ENCODE measurements at places on chromosomes 11 and 22.

GRCh38 chr11:83336993-83337392 is 50.8 kb upstream of the CCDC90B start:
- no peak for DNase-seq

DNA sequence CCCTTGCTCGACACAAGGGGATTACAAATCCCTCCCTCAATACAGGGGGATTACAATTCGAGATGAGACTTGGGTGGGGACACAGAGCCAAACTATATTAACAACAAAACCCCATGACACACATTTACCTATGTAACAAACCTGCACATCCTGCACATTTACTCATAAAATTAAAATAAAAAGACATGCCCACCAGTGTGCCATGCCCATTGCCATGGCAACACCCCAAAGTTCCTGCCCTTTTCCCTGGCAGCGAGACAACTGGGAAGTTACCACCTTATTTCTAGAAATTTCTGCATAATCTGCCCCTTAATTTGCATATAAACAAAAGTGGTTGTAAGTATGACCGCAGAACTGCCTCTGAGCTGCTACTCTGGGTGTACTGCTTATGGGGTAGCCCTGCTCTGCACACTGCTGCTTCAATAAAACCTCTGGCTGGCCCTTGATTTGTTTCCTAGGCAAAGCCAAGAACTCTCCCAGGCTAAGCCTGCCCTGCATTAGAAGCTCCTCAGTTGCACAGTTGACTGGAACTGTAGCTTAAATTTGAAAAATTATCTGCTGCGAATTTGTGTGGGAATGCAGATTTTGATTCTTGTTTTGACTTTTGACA is 8.6 kb upstream of the INCENP start:
- DNase-seq = no peak

DNA sequence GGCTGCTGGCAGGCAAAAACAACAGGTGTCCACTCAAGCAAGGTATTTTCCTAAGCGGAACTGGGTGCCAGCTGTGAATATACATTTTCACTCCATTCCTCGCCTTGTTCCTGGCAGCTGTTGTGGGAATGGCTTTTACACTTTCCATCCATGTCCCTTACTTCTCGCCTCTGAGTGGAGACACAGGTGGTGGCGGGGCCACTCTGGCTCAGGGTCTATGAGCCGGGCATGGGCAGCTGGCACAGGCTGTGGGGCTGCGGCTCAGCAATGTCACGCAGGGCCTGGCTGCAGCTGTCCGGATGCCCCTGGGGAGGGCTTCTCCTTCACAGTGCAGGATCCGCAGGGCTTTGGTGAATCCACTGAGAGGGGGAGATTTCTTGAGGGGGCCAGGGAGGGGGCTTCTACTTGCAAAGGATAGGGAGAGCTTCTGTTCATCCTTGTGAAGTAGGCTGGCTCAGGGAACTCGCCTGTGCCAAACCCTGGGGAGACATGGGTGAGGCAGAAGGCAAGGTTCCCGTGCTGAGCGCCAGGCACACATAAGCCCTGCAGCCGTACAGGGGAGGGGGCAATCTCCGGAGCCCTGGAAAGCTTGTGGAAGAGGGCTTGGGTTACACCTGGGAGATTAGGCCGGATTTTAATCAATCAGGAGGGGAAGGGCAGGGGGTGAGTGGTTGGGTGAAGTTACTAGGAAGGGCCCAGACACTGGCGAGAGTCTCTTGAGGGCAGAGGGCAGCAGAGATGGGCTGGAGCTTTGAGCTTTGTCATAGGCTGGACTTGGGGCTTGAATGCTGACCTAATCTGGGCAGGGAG is 45.7 kb downstream of the KCNQ1OT1 start:
- DNase-seq = no peak

DNA sequence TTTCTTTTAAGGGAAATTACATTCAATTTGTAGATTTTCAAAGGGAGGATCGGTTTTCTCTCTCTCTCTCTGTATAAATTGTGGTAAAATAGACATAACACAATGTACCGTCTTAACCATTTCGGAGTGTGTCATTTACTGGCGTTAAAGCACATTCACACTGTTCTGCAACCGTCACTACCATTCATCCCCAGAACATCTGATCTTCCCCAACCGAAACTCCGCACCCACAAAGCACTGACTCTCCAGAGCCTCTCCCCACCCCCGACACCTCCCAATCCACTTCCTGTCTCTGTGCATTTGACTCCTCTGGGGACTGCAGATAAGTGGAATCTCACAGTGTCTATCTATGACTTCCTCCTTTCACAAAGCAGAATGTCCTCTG is 15.9 kb upstream of the GRAMD4 start:
- DNase-seq = no peak

- DNase-seq = no peak
These were observed 98.2 kb downstream of the NTM start for GRCh38 chr11:131468565-131468964.

DNA sequence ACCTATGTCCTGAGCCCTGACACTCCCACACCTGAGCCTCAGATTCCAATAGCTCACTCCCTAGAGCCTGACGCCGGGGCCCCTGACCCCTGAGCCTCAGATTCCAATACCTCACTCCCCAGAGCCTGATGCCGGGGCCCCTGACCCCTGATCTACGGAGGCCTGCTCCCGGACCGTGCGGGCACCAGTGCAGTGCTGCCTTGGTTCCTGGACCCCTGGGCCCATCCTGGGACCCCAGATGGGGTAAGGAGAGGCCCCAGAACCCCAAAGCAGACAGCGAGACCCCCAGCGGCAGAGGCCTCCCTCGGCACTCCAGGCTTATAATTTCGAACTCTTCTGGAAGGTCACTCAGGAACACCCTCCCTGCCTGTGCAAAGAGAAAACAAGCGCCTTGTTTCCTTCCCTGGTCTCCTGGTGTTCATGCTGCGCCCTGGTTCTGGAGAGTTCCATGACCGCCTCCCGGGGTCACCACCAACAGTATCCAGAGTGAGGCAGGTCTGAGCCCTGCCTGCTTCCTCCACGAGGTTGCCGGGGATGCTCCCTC is 7.5 kb downstream of the SUSD2 start:
- no peak for DNase-seq

- no peak for DNase-seq
These were observed 16.4 kb downstream of the SLC5A1 start for GRCh38 chr22:32059426-32059825.

- no peak for DNase-seq
These were observed 91.4 kb downstream of the CD44 start for GRCh38 chr11:35230388-35230787.

GRCh38 chr22:39080052-39080762 is 3.1 kb downstream of the APOBEC3G start:
- DNase-seq = no peak

- DNase-seq = no peak
These were observed 59.3 kb upstream of the BLID start for GRCh38 chr11:122175306-122175705.

DNA sequence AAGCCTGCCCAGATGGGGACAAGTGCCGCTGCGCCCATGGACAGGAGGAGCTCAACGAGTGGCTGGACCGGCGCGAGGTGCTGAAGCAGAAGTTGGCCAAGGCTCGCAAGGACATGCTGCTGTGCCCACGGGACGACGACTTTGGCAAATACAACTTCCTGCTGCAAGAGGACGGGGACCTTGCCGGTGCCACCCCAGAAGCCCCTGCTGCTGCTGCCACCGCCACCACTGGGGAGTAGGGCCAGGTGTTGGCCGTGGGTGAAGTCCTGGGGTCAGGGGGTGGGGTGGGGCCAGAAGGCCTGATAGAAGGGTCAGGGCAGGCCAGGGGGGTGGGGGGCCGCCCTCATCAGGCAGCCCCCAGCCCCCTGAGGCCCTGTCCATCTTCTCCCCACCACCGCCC is 24.6 kb upstream of the TEF start:
- no peak for DNase-seq

DNA sequence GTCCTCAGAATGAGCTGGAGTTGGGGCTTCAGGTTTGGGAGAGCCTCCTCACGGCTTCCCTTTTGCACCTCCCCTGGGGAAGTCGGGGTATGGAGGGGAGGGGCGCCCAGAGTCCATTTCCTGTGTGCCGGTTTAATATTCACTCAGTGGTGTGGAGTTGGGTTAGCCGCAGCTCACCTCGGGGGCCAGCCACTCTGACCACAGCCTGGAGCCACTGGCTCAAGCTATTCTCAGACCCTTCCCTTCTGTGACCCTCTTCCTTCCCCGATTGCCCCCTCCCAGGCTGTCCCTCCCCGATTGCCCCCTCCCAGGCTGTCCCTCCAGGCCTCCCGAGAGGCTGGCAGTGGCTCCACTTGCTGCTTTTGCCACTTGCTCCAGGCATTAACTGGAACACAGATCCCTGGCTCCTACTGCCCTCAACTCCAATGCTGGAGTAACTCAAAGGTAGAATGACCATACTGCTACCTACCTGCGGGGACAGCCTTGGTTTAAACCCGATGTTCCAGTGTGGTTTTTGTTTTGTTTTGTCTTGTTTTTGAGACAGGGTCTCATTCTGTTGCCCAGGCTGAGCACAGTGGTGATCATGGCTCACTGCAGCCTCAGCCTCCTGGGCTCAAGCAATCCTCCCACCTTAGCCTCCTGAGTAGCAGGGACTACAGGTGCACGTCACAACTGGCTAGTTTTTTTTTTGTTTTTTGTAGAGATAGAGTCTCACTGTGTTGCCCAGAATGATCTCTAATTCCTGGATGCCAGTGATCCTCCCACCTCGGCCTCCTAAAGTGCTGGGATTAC is 29.3 kb downstream of the RPUSD4 start:
- no peak for DNase-seq

DNA sequence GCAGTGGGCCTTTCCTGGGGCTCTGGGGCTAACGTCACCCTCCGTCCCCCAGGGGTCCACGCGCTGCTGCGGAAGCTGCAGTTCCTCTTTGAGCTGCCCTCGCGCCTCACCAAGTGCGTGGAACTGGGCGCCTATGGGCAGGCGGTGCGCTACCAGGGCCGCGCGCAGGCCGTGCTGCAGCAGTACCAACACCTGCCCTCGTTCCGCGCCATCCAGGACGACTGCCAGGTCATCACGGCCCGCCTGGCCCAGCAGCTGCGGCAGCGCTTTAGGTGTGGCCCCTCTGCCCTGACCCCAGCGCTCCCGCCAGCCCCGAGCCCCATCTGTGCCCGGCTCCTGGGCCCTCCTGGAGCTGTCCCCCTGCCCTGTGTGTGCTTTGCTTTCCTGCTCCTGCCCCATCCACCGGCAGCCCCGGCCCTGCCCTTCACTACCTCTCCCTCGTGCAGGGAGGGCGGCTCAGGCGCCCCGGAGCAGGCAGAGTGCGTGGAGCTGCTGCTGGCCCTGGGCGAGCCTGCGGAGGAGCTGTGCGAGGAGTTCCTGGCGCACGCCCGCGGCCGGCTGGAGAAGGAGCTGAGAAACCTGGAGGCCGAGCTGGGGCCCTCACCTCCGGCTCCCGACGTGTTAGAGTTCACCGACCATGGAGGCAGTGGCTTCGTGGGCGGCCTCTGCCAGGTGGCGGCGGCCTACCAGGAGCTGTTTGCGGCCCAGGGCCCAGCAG is 3.8 kb upstream of the TM7SF2 start:
- no peak for DNase-seq

DNA sequence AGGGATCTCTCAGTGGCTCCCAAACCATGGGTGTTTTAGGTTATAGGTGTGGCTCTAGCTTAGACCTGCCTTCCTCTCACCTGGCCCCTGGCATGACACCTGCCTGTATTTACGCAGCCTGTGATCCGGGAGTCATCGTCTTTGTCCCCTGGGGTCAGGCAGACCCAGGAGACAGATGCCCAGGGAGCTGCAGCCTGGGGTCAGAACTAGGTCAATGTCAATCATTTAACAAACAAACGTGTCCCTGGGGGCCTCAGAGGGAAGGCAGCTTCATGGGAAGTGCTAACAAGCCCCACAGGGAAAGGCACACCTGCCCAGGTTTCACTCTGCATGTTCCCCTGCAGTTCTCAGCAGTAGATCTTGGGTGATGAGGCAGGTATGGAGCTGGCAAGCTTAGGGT is 12.0 kb downstream of the BACE1-AS start:
- DNase-seq = no peak

DNA sequence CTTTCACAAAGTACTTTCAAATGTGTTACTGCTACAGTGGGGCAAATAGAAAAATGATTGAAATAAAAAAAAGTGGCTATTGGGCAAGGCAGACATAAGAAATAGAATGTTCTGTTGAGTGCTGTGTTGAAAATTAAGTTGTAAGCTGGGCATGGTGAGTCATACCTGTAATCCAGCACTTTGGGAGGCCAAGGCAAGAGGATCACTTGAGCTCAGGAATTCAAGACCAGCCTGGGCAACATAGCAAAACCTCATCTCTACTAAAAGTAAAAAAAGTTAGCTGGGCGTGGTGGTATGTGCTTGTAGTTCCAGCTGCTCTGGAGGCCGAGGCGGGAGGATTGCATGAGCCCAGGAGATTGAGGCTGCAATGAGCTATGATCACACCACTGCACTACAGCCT is 26.9 kb upstream of the LDHA start:
- DNase-seq = no peak

DNA sequence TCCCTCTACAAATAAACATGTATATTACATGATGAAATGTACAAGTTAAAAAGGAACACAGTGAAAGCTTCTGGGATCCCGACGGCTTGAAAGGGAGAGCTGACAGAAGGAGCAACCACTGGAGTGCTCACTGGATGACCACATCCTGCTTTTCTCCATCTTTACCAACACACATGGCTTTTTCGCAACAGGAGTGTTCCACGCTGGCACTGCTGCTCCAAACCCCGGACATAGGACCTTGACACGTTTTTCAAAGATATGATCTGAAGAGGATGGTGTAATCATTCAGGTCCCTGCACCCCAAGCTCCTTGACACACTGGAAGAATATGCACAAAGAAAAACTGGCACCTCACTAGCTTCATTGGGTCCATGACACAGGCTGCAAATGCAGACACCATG is 121.9 kb downstream of the LARGE1 start:
- DNase-seq = no peak

GRCh38 chr22:40718250-40719204 is 39.2 kb downstream of the MCHR1 start:
- no peak for DNase-seq

DNA sequence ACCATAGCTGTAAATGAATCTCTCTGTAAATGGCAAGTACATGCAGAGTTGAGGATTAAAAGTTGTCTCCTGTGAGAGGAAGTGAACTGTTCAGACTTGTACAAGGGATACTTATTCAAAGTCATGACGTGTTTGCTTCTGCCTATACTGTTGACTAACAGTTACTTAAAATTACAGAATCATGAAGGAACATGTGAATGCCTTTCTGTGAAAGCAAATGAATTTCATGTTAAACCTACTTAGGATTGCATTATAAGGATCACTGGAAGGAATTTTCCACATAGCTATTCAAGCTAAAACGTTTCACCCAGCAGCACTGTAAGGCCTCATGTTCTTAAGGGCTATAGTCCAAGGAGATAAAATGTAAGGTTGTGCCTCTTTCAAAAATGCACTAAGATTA is 93.4 kb upstream of the BIRC3 start:
- DNase-seq = no peak

- no peak for DNase-seq
These were observed 707.5 kb upstream of the ANO5 start for GRCh38 chr11:21485426-21485825.

- no peak for DNase-seq
These were observed 10.0 kb downstream of the MED15 start for GRCh38 chr22:20517422-20517821.

GRCh38 chr11:103619480-103619879 is 417.0 kb upstream of the DDI1 start:
- DNase-seq = no peak

DNA sequence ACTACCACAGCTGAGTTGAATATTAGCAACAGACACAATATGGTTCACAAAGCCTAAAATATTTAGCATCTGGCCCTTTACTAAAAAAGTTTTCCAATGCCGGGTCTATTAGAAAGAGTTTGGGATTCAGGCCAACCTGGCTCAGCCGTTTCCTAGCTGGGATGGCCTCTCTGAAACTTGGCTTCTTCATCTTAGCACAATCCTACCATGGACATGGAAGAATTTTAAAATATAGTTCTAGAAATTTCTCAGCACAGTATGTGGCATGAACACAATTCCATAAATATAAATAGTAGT is 103.8 kb downstream of the RRAS2 start:
- no peak for DNase-seq
